Caco-2 (cell line): ENCODE measurements at places on chromosomes 1 and 21. TPM values are rescaled to one million over a fixed set of nuclear protein-coding genes. Genes with fewer than 3 reads are reported as not detected.

- H3K4me1 ChIP-seq, result peaks cover 8% of the 10 kb centered on the region
- H3K27me3 ChIP-seq, result no peaks in the 10 kb centered on the region
- no peaks in the 10 kb centered on the region for H3K36me3 ChIP-seq
- no peak overlapping the region for H3K27ac ChIP-seq
- DNase-seq, result no peak
These were observed 13.4 kb downstream of the KCNA10 start for GRCh38 chr1:110505596-110505995.

DNA sequence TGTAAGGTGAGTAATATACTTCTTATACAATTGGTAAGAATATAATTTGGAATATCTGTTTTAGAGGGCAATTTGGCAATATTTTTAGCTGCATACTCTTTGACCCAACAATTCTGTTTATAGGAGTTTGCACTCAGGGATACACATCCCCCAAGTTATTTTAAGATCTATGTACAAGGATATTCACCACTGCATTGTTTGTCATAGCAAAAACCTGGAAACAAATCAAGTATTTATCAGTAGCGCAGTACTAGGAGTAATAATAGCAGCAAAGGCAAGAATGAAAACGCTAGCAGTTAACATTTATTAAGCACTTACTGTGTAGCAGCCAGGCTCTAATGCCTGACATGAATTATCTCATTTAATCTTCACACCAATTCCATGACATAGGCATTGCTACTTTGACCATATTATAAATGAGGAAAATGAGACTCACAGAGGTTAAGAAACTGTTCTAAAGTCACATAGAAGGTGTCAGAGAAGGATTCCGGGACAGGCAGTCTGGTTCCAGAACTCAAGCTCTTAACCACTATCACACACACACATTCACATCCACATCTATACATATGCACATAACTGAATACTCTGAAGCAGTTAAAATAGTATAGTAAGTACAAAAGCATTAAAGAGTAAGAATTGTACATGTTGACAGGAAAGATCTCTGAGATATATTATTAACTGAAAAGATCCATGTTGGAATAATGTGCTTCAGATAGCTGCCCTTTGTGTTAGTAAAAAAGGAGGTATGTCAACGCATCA, 30.6 kb downstream of the PHC2 start:
- H3K27ac ChIP-seq, result no peak overlapping the region
- H3K4me3 ChIP-seq, result no peak overlapping the region
- H3K27me3 ChIP-seq, result no peaks in the 10 kb centered on the region
- DNase-seq, result no peak
- H3K4me1 ChIP-seq, result no peaks in the 10 kb centered on the region

- H3K27ac ChIP-seq, result no peak overlapping the region
- H3K27me3 ChIP-seq, result no peaks in the 10 kb centered on the region
- no peak for DNase-seq
- H3K36me3 ChIP-seq, result no peaks in the 10 kb centered on the region; the same call in 1 of the 2 replicates
These were observed 54.1 kb downstream of the SLC35D1 start for GRCh38 chr1:66999640-67000400.

ANKRD34A gene
- 0.19 and 0.77 TPM in 2 replicates for total RNA-seq

DNA sequence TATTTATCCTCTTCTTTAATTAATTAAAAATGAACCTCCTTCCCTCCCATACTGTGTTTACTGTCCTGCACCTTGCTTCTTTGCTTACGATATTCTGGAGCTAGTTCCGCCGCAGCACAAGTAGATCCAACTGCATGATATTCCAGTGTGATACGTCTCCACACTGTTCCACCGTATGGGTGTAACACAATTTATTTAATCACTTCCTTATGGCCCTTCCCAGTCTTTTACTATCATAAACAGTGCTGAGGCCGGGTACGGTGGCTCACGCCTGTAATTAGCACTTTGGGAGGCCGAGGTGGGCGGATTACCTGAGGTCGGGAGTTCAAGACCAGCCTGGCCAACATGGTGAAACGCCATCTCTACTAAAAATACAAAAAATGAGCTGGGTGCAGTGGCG, 25.7 kb downstream of the CNST start:
- no peaks in the 10 kb centered on the region for H3K27me3 ChIP-seq
- no peaks in the 10 kb centered on the region for H3K4me1 ChIP-seq
- H3K27ac ChIP-seq, result no peak overlapping the region
- H3K36me3 ChIP-seq, result no peaks in the 10 kb centered on the region
- DNase-seq, result no peak
- no peak overlapping the region for H3K4me3 ChIP-seq

DNA sequence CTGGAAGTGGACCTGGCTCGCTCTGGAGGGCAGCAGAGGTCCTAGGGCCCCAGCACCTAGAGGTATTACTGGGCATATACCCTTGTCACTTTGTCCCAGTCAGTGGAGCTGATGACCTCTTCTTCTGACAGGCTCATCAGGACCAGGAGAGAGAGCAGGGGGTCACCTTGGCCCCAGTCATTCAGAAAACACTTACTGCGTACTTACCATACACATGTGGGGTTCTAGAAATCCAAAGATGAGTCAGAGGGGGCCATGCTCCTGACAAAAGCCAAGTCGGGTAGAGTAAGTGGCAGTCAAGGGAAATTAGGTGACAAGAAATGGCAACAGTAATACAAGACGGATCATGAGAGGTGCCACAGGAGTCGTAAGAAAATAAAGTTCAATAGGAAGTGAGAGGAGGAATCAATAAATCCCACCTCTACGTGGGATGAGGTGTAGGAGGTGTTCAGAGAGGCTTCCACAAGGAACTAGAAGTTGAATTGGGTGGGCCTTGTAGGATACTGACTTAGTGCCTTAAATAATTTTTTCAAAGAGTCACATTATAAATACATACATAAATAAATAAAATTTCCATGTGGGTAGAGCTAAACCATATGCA, 6.8 kb downstream of the KCNC4 start:
- H3K4me3 ChIP-seq, result no peak overlapping the region
- H3K27me3 ChIP-seq, result no peaks in the 10 kb centered on the region
- no peak overlapping the region for H3K27ac ChIP-seq
- H3K36me3 ChIP-seq, result no peaks in the 10 kb centered on the region
- no peaks in the 10 kb centered on the region for H3K4me1 ChIP-seq
